ENCODE measurements at places on chromosomes 3 and 15. TPM values are rescaled to one million over a fixed set of nuclear protein-coding genes. Genes with fewer than 3 reads are reported as not detected.

Gene LEKR1
- 4.9 TPM for polyA plus RNA-seq

Gene PIERCE2
- polyA plus RNA-seq = 1.8 TPM

Gene ZNF662
- polyA plus RNA-seq = not detected

Gene PHLDB2
- polyA plus RNA-seq = 5.0 TPM
